Camera-type eye (tissue), 1 donor: ENCODE measurements at places on chromosomes 5 and 9. TPM values are rescaled to one million over a fixed set of nuclear protein-coding genes. Genes with fewer than 3 reads are reported as not detected.

BTNL8 gene
- not detected for total RNA-seq

MLANA gene
- total RNA-seq, result 27.2 TPM

DDX4 gene
- total RNA-seq, result not detected

ZNF454 gene
- total RNA-seq, result 21.7 TPM

DNAH5 gene
- total RNA-seq, result 0.49 TPM

TBC1D2 gene
- total RNA-seq, result 8.2 TPM

FGF10 gene
- 9.4 TPM for total RNA-seq

ANKRD18B gene
- 3.3 TPM for total RNA-seq

CDH6 gene
- 36.2 TPM for total RNA-seq

PDE8B gene
- total RNA-seq, result 5.7 TPM

SLC6A7 gene
- total RNA-seq, result 0.11 TPM

OLFML2A gene
- 62.5 TPM for total RNA-seq

GNA14 gene
- total RNA-seq, result 4.3 TPM

TMEM252 gene
- total RNA-seq, result not detected
